Iris pigment epithelial cell (primary cell): ENCODE measurements at places on chromosomes 1 and 21.

GRCh38 chr1:3687504-3687903 lies 35.2 kb downstream of the TP73 start:
- DNase-seq, result no peak

DNA sequence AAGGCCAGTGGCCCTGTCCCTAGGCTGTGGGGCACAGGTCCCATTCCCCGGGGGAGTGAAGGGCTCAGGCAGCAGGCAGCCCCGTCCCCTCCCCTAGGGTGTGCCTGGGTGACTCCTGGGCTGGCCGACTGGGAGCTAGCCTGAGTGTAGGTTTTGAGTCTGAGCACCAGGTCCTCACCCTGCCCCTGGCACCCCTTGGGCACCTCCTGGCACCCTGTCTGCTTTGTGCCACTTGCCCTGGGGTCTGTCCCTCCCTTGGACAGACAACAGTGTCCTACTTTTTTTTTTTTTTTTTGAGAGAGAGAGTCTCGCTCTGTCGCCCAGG lies 24.2 kb downstream of the RRP1 start:
- DNase-seq, result no peak

DNA sequence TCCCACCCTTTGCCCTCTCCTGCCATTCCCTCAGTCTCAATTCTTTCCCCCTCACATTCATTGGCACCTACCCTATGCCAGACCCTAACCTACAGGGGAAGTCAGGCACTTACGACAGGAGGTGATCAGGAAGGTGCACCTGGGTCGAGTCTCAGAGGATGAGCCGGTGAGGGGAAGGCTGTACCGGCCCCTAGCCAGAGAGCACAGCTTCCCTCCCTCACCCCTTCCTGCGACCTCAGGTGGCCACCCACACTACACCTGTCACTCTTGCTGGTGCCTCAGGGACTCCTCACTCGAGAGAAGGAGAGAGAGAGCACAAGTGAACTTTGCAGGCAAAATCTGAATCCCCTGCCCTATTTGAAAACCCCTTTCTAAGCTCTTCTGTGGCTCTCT lies 1.7 kb upstream of the MYOM3 start:
- DNase-seq, result no peak

- no peak for DNase-seq
These were observed 178.0 kb upstream of the IVNS1ABP start for GRCh38 chr1:185495007-185495406.

- peak; percentile 31 for DNase-seq
These were observed 52.3 kb upstream of the SIPA1L2 start for GRCh38 chr1:232682248-232682647.

DNA sequence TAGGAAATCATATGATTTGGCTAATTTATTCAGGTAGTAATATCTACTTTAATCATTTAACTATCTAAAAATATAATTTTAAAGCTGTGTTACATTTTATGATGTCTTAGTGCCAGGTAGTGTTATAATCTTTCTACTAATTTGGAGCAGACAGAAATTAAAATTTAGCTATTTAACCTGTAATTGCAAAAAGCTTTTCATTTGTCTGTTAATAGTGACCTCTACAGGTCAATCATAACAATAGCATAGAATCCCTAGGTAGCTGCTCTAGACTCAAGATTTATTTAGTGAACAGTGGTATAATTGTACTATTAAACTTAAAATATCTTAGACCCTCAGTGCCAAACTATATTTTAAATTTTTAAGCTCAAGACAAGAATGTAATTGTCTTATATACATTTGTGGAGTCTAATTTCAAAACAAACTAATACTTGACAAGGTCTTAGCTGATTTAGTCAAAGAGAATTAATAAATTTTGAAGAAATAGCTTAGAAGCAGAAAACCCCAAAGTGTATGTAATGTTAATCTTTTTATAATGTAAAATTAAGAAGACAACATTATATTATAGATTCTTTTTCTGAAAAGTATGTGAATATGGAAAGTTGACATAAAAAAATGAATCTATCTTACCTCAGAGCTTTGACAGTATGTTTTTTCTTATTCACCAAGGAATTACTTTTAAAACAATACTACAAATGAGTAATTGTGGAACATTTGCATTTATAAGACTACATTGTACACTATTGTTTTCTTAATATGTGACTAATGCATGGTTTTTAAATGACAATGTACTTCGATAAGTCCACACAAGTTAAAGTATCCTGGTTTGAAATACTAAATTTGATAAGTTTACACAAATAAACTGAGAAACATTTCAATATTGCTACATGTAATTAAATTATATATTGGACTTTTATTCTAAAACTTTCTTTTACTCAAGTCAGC lies 64.1 kb upstream of the RNPC3 start:
- DNase-seq, result peak; percentile 20

GRCh38 chr1:113190078-113190477 lies 117.1 kb downstream of the LRIG2 start:
- no peak for DNase-seq

DNA sequence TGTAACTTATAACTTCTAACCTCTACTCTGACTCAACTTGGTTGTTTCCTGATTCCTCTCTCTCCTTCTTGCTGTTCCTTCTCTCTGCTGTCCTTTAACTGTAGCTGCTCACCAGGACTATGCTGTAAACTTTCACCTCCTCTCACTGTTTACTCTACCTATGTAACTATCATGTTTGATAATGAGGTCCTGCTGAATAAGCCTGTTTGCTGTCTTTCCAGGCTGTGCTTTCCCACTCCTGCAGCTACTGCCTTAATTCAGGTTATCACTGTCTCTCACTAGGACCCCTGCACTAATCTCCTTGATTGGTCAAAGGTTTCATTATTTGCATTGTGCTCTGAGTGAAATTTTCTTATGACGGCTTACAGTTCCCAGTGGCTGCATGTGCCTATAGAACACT lies 633.9 kb upstream of the PTBP2 start:
- no peak for DNase-seq

DNA sequence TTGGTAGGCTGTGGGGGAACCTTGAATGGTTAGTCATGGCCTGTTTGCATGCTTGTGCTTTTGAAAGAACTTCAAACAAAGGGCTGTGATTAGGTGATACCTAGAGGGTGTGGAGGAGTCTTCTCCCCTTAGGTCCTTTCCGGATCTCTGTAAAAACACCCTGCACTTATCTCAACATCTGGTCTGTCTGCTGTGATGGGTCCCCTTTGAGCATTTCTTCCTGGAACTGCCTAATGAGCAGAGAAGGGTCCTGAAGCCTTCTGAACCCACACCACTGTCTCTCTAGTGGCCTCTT lies 59.6 kb downstream of the HUNK start:
- no peak for DNase-seq

- DNase-seq, result no peak
These were observed 447.3 kb downstream of the PLA2G4A start for GRCh38 chr1:187275985-187276575.

DNA sequence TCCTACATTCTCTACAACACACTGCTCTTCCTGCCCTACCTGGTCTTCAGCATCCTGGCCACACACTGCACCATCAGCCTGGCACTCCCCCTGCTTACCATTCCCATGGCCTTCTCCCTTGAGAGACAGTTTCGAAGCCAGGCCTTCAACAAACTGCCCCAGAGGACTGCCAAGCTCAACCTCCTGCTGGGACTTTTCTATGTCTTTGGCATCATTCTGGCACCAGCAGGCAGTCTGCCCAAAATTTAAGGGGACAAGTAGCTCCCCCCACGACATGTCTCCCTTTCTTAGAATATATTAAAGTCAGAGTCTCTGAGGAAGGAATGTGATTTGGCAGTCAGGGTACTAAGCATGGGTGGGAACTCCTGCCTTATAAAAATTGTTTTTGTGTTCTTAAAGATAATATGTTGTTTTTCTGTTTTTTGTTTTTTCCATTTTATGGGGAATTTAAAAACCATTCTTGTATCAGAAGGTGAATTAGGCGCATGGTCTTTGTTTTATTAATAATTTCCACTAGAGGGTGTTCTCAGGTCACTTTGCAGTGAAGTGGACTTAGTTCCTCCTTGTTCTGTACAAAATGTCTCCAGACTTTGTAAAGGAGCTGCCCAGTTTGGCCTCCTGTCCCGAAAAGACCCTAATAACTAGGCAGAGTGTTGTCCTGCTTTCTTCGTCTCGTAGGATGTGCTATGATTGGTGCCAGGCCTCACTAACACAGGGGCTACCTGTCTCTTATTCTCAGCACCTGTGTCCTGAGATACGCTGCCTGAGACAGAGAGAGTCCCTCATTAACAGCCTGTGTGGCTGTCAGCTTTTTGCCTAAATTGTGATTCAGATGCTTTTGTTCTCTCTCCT lies 13.1 kb downstream of the UBIAD1 start:
- DNase-seq, result peak; percentile 23

DNA sequence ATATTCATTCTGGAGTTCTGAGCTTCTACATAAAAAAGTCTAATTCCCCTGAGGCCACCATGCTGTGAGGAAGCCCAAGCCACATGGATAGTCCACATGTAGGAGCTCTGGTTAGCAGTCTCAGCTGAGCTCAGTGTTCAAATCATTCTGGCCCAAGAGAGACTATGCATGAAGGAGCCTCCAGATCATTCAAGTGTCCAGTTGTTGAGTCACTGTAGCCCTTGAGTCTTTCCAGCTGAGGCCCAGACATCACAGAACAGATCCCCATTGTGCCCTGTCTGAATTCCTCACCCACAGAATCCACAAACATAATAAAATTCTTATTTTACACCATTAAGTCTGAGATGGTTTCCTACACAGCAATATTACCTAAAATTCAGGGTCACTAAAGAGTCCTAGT lies 107.0 kb upstream of the NGF start:
- no peak for DNase-seq

DNA sequence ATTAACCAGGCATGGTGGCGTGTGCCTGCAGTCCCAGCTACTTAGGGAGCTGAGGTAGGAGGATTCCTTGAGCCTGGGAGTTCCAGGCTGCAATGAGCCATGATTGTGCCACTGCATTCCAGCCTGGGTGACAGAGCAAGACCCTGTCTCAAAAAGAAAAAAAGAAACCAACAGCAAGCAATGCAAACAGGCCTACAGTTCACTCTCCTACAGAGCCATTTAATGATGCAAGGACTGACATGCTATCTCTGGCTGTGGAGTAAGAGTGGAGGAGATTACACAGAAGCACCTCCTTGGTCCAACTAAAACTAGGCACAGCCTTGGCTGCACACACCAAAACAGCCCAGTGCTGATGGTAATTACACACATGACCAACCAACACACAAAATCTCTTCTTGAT lies 127.5 kb upstream of the SOD1 start:
- no peak for DNase-seq

DNA sequence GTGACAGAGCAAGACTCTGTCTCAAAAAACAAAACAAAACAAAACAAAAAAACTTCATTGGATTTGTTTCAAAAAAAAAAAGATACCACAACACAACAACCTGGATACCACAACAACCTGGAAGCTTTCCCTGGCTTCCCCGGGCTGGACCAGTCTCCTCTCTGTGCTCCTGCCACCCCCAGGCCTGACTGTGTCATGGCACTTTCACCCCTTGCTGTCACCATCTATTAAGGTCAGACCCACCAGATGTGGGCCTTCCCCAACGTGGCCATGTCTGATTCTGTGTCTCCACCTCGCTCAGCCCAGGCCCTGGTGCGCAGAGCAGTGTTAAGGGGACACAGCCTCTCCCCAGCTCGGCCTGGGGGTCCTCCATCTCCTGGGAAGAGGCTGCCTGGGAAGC lies 28.3 kb upstream of the ACOT11 start:
- no peak for DNase-seq

DNA sequence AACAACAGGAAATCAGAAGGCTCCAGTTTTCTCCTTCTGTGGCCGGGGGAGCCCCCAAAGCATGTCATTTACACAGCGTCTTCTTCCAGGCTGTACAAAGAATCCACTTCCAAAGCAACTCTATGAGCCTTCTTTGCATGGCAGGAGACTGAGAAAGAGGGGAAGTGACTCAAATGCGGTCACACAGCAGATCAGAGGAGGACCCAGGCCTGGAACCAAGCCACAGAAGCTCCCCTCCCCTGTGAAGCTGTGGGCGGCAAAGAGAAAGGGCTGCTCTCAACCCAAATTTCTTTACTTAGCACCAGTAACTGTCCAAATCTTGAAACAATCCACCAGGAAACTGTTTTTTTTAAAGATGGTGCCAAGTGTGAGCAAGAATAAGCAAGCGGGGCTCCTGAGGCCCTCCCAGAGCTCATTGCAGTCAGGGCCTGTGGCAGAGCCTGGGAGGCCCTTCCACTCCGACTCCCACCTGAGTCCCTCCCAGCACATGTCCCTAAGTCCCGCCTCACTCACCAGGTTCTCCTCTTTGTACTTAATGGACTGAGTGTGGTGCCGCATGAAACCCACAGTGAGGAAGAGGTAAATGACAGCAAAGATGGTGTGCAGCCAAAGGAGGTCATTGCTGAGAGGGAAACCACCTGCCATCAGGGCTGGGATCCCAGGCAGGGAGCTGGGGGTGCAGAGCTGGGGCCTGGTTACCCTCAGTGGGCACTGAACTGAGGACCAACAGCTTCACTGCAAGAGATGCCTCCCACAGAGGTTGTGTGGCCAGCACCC lies 15.9 kb downstream of the TMEM63A start:
- peak; percentile 66 for DNase-seq

DNA sequence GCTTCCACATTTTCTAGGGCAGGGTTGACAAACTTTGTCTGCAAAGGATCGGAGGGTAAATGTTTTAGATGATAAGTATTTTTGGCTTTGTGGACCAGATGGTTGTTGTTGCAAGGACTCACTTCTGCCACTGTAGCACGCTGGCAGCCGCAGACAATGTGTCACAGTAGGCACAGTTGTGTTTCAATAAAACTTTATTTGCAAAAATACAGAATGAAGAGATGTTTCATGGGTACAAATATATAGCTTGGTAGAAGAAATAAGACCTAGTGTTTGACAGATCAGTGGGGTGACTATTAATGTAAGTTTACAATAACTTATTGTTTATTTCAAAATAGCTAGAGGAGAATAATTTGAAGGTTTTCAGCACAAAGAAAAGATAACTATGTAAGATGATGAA lies 127.8 kb downstream of the GRIK3 start:
- no peak for DNase-seq

- no peak for DNase-seq
These were observed 47.9 kb downstream of the NAV1 start for GRCh38 chr1:201586806-201587205.
